ENCODE measurements at places on chromosomes 12 and 14.
A peak's percentile ranks its signal among the peaks of the same experiment; 100 is the strongest.

GRCh38 chr14:80385336-80385735 is 174.0 kb upstream of the DIO2 start:
- DNase-seq, result no peak

DNA sequence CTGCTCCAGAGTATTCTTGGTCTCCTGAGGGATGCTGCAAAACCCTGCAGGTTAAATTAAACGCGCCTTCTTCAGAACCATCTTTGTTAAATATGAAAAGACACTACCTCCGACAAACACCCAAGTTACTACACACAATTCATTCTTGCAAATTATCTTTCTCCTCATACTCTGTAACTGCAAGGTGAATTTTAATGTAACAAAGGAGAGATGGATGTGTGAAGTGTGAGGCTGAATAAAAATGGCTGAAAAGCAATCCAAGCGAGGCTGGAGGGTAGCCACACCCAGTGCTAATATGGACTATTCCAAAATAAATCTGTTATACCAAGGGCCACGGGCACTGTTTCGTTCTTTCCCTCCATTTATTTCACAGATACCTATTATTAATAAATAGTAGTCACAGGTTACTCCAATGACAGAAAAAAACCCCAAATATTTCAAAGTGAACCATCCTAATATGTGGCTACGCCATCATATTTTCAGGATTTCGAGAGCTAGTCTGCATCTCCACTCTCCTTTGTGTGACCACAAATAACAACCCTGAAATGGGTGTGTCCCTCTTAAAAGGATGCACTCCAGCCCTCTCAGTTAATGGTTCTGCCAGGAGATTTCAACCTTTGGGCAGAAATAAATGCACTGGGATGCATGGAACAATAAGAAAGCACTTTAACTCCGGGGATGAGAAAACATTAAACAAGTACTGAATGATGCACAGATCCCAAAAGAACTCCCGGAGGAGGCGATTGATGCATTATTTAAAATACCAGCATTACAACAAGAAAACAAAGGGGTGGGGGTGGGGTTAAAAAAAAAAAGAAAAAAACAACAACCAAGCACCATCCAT is 53.1 kb upstream of the CCDC175 start:
- no peak for DNase-seq

- peak; percentile 39 for DNase-seq
These were observed 10.5 kb downstream of the SNX6 start for GRCh38 chr14:34619471-34619870.

DNA sequence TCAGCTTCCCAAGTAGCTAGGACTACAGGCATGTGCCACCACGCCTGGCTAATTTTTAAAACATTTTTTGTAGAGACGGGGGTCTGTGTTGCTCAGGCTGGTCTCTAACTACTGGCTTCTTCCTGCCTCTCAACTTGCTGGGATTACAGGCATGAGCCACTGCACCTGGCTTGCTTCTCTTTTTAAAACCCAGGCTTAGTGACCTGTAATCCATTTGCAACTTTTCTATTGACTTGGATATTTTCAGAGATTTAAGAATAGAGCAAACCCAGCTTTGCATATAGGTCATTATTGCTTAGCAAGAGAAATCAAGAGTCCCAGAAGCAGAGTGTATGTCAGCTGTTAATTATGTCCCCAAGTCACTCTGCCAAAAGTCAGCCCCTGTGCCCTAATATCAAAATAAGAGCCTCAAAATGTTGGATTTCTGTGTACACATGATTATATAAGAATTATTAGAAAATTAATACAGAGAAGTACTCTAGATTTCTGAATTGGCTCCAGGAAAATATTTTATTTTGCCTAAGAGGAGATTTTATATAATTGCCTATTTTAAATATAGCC is 24.9 kb downstream of the TCP11L2 start:
- DNase-seq, result no peak

GRCh38 chr12:20434996-20435395 is 66.7 kb downstream of the PDE3A start:
- no peak for DNase-seq

DNA sequence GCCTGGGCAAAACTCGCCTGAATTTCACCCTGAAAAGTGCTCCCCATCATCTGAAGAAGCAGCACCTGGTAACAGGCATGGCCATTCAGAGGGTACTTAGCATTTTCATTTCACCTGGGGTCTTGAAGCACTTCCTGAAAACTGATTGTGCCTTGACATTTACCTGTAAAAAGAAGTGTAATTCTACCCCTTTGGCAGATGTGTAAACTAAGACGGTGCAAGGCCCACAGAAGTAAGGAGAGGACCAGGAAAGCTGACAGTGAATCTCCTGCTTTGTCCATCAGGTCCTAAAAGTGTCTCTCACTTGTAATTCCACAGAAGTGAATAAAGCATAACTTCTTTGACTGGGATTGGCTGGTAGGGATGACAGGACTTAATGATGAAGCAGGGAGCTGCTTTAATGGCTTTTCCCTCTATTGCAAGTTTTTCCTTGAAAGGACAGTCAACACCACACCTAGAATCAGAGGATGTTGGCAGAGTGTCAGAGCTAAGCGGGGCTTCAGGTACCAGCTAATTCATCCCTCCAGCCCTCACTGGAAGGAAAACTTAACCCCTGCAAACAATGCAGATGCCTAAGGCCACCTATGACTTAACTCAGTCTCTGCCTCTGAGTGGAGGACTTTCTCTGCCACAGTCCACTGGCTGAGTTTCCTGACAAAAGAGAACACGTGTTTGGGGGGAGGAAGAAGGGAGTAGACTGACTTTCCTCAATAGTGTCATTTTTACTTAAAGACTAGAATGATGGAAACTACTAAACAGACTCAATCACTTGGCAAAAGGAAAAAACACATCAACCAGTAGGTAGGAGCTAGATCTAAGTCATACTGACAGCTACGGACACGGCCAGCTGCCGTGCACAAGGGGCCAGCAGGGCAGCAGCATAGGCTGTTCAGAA is 74.7 kb downstream of the NUAK1 start:
- DNase-seq, result no peak

GRCh38 chr14:98960617-98961013 is 311.4 kb downstream of the BCL11B start:
- no peak for DNase-seq

GRCh38 chr12:52356031-52356761 is 11.1 kb downstream of the KRT85 start:
- DNase-seq, result no peak

DNA sequence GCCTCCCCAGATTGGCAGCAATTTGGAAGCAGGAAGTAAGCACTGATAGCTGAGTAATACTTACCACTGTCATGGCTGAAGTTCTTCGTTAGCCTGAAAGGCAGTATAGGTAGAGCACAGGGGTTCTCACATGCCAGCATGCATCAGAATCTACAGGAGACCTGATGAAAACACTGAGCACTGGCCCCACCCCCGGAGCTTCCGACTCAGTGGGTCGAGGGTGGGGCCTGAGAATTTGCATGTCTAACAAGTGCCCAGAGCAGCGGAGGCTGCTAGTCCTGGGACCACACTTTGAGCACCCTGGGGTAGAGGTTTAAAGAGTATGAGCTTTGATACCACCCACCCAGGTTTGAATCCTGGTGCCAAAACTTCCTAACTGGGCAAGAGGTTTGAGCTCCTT is 89.6 kb downstream of the FBXW8 start:
- no peak for DNase-seq

DNA sequence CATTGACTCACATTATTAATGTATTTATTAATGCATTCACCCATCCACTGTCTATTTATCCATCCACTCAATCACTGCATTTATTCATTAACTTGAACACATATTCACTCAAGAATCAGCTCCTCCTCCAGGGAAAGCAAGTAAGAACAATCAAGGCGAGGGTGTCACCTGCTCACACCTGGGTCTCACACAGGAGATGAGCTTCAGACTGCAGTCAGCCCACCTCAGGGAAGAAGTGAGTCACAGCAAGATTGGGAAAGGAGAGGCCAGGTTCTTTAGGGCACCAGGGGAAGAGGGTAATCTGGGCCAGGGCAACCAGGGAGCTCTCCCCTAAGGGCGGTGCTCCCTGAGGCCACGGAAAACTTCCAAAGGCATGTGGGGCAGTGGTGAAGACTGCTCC is 367.3 kb downstream of the BCL11B start:
- no peak for DNase-seq

DNA sequence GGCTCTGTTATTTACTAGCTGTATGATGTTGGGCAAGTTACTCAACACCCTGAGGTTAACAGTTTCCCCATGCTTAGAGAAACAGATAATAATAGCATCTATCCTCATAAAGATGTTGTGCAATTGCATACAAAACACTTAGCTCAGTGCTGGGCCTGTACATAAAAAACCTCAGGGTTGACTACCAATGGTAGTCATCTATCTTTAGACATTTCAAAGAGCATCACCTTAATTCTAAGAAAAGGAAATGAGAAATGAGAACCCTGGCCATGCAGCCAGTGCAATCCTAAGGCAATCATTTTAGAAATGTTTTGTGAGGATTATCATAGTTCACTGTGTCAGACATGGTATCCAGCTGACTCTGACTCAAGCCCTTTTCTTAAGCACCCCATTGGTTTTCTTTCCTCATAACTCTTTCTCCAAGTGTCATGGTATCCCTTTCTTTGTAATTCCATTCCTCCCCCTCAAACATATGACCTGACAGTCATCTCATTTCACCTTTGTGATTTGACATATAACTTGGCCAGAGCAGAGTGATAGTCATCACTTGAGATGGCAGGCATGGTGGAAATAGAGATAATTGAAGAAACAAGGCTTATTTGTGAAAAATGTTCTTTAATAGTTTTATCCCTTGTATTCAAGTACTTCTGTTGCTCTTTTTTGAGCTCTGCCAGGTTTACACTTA is 29.5 kb upstream of the OSBPL8 start:
- peak; percentile 87 for DNase-seq

GRCh38 chr12:19192710-19193109 is 63.2 kb downstream of the PLEKHA5 start:
- DNase-seq, result no peak

GRCh38 chr12:91556909-91557308 is 374.3 kb upstream of the DCN start:
- no peak for DNase-seq

DNA sequence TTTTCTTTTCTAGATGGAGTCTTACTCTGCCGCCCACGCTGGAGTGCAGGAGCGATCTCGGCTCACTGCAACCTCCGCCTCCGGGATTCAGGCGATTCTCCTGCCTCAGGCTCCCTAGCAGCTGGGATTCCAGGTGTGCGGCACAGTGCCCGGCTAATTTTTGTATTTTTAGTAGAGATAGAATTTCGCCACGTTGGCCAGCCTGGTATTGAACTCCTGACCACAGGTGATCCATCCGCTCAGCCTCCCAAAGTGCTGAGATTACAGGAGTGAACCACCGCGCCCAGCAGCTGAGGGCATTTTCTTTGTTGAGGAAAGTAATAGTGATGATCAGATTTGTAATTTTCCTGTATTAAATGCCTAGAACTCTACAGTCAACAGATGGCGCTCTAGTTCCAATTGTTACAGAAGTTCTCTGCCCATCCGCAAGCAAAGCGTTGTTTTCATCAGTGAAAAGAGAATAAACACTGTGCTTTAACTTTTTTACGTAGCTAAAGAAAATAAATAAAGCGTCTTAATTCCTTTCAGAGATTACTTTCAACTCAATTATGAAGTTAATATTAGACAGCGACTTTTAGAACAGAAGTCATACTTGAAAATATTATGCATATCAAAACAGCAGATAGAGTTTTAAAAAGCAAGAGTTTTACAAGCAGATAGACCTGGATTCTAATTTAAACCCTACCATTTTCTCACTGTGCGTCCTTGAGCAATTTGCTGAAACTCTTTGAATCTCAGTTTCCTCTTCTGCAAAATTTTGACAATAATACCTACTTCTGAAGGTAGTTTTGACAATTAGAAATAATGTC is 335.1 kb downstream of the DUSP6 start:
- peak; percentile 87 for DNase-seq

DNA sequence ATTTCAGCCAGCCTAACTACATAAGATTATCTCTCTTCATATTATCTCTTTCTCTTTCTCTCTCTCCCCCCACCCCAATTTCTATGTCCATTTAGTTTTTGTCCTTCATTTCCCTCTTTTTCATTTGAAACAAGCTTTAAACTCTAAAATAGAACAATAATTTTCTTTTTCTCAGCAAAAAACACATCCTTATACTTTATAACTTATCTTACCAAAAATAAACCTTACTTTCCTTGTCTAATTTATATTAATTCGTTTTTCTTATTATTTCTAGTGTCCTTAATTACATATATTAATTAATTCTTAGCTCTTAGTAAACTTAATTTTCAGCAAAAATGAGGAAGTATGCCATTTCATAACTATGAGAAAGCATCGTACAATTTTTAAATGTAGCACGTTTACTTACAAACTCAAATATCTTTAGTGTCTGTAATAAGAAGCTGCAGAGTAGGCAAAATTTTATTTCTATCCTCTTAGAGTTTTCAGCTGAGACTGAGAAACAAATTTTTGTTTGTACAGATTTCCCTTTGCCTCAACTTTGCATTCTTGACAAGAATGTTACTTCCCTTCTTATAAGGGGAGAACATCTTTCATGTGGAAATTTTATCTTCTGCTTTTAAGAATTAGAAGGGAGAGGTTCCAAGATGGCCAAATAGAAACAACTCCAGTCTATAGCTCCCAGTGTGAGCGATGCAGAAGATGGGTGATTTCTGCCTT is 65.1 kb upstream of the ST8SIA1 start:
- DNase-seq, result no peak

DNA sequence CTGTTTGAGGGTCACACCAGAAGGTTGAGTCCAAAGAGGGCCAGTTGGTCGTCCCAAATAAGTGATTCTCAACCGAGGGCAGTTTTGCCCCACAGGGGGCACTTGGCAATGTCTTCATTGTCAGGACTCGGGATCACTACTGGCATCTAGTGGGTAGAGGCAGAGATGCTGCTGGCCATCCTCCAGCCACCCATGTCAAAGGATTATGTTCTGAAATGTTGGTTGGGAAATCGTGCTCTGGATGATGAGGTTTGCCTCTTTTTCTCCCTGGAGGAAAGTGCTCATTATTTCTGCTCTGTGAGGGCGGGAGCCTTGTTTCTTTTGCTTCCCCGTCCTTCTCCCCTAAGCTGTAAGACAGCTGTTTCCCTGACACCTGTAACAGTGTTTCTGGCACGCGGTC is 3.6 kb downstream of the ZNF839 start:
- DNase-seq, result peak; percentile 90

DNA sequence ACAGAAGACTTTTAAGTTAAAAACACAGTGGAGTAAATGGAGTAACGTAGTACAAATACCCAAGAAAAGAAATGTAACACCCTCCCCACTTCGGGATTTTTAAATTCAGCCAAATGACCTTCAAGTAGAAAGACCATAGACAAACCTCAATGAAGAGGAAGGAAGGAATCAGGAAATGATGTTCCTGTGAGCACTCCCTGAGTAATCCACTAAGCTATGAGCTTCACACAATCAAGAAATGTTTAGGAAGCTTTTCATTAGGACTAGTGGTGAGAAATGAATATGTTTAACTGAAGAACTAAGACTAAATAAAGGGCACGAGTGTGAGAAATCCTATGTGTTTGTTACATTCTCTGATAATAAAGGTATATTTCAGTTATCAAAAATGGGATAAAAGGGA is 10.1 kb downstream of the TCL1A start:
- DNase-seq, result no peak

GRCh38 chr12:132185705-132186104 is 41.4 kb downstream of the NOC4L start:
- DNase-seq, result no peak

- DNase-seq, result no peak
These were observed 148.6 kb upstream of the SLC38A2 start for GRCh38 chr12:46521145-46521544.

GRCh38 chr12:48977290-48978281 is 536 bp upstream of the WNT1 start:
- peak; percentile 82 for DNase-seq

- peak; percentile 4 for DNase-seq
These were observed 1.1 kb upstream of the TSPAN31 start for GRCh38 chr12:57743769-57744168.

- peak; percentile 71 for DNase-seq
These were observed at the start of gene ACOT4 for GRCh38 chr14:73591690-73592449. Gene ACOT4, plus strand, starts transcription at chr14:73591873. Its CDS starts 87 bp downstream, at chr14:73591960.

Data from hematopoietic multipotent progenitor cell treated with erythropoietin and hydrocortisone succinate and interleukin-3 and kit ligand, for 4 days (in vitro differentiated cells).